ENCODE measurements at places on chromosomes 13 and 19. TPM values are rescaled to one million over a fixed set of nuclear protein-coding genes. Genes with fewer than 3 reads are reported as not detected.

ANKLE1 gene
- 0.12 TPM for total RNA-seq

ACOD1 gene
- total RNA-seq: not detected

CEACAM5 gene
- total RNA-seq: not detected

LILRA2 gene
- 3.3 TPM for total RNA-seq

OBI1 gene
- total RNA-seq: 9.5 TPM

PKN1 gene
- 143 TPM for total RNA-seq

ARL11 gene
- 0.95 TPM for total RNA-seq

NANOS3 gene
- 0.62 TPM for total RNA-seq

F2RL3 gene
- total RNA-seq: 1.00 TPM

TECR gene
- 64.1 TPM for total RNA-seq

YJEFN3 gene
- 4.1 TPM for total RNA-seq

IZUMO1 gene
- total RNA-seq: 0.12 TPM

MCEMP1 gene
- total RNA-seq: not detected

PPM1N gene
- 0.57 TPM for total RNA-seq

HSPB6 gene
- 1,101 TPM for total RNA-seq

MIA gene
- not detected for total RNA-seq

- DNase-seq: no peak
Observed at GRCh38 chr19:7393459-7393858, 44.7 kb downstream of the ARHGEF18 start.

DNA sequence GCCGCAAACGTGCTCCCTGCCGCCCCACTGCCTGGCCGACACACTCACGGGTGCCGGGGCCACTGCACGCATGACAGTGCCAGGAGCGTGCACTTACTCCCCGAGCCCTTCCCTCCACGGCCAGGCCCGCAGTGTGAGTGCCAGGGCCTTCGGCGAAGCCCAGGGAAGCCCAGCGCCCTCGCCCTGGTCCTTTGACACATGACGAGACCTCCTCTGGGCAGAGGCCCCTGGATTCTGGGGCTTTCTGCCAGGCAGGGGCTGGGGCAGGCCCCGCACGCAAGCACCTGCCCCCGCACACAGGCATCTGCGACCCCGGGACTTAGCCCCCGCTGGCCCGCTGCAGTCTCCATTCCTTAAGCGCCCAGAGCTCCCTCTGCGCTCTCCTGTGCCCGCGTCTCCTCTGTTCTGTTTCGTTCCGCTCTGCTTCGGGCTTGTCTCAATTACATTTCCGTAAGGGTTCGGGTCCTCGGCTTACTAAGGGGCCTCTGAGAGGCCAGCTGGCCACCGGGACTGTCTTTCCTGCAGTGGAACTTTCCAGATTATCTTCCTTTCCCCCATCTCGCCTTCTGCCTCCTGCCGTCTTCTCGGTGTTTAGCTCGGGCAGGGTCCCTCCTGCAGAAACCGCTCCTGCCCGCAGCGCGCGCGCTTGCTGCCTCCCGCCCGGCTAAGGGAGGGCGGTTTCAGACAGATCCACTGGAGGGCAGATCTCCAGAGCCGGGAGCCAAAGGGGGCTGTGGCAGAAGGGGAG is 98.8 kb downstream of the ING1 start:
- no peak for DNase-seq

DNA sequence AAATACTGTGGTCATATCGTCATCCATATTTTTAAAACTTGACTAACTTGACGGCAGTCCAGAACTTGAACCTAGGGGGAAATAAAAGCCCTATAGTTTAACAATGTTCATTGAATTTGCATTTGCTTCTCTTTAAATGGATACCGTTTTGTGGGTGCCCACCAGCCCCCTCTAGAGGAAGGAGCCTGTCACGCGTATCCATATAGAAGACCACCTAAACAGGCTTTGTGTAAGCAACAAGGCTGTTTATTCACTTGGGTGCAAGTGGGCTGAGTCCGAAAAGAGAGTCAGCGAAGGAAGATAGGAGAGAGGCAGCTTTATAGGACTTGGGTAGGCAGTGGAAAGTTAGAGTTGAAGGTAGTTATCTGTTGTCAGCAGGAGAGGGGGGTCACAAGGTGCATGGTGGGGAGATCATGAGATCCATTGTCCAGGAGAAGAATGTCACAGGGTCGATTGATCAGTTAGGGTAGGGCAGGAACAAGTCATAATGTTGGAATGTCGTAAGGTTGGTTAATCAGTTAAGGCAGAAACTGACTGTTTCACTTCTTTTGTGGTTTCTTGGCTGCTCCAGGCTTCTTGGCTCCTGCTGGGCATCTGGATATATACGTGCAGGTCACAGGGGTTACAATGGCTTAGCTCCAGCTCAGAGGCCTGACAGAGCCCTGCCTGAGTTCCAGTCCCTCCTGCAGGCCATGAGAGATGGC is 42.5 kb upstream of the ANKRD10 start:
- DNase-seq: no peak

GRCh38 chr19:51572908-51573307 is 1.8 kb downstream of the ZNF175 start:
- no peak for DNase-seq

DNA sequence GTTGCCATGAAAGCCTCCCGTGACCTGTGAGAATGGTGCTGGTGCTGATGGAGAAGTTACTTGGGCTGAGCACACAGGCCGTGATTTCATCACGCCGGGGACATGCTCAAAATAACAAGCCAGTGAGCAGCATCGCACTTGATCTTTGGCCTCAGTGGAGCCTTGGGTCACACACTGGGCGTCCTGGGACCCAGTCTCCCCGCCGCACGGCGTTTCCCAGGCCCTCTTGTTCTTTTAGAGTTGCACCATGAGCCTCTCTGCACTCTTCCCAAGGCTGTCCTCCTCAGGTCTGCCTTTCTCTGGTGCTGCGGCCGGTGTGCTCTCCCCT is 9.5 kb upstream of the NDUFS7 start:
- peak; percentile 42 for DNase-seq

- no peak for DNase-seq
Observed at GRCh38 chr13:40223585-40223984, 442.9 kb downstream of the FOXO1 start.

GRCh38 chr13:112870737-112871287 is 98.2 kb upstream of the MCF2L start:
- no peak for DNase-seq

DNA sequence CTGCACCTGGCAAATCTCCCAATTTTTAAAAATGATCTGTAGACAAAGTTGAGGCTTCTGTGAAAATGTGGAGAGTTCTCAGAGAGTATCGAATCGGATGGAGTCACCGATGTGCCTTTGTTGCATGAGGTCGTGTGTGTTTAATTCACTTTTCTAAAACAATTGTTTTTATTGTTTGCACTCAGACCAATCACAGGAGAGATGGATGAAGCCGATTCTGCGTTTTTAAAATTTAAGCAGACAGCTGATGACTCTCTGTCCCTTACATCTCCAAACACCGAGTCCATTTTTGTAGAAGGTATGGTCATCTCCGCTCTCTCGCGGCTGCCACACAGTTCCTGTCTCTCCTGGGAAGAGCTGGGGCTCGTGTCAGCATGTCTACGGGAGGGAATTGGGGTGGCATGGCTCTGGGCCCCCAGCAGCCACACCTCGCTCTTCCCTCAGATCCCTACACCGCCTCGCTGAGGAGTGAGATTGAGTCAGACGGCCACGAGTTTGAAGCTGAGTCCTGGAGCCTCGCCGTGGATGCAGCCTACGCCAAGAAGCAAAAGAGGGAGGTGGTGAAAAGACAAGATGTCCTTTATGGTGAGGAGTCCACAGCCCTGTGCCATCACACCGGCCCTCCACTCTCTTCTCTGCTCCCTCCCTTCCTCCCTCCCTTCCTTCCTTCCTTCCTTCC is 47.2 kb downstream of the PEX11G start:
- no peak for DNase-seq

DNA sequence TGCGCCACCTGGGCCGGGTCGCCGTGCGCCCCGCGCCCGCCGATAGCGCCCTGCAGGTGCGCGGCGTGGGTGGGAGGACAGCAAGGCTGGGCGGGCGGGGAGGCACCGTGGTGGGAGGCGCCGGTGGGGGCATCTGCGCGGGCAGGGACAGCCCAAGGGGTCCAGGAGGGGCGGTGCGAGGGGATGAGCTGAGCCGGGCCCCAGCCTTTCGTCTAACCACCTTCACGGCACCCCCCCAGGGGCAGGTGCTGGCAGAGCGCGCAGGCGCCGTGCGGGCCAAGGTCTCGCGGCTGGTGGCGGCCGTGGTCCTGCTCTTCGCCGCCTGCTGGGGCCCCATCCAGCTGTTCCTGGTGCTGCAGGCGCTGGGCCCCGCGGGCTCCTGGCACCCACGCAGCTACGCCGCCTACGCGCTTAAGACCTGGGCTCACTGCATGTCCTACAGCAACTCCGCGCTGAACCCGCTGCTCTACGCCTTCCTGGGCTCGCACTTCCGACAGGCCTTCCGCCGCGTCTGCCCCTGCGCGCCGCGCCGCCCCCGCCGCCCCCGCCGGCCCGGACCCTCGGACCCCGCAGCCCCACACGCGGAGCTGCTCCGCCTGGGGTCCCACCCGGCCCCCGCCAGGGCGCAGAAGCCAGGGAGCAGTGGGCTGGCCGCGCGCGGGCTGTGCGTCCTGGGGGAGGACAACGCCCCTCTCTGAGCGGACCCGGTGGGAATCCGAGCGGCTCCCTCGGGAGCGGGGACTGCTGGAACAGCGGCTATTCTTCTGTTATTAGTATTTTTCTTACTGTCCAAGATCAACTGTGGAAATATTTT is 3.1 kb downstream of the KISS1R start:
- DNase-seq: no peak

DNA sequence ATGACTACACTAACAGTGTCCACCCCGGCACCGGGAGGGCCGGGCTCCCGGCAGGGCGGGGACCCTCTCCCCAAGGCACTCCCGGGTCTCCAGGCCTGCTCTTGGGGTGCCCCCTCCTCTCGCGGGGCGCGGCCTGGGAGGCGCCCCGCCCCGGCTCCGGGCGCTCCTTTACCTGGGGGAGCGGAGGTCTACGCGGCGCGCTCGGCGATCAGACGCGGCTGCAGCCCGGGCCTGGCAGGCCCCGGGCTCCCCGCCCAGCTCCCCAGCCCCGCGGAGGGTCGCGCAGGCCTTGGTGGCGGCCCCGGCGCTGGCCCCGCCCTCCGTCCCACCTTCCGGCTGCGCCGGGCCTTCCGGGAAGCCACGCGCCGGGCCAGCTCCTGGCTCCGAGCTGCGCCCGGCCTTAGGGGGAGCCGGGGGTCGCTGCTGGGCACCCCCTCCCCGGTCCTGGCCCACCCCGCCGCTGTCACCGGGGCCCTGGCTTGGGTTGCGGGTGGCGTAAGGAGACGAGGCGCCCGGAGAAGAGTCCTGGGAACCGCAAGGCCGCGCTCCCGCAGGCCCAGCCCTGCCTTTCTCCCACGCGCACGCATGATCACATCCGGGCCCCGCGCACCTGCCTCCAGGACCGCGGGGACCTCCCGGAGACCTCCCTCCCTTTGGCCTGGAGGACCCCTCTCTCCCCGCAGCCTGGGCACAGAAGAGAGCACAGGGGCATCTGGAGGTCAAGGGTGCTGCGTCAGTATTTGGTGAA is at the start of gene C19orf12:
Gene C19orf12 (minus strand): TSS at position 309 of the 748 bp plus-strand sequence. CDS start 6,848 bp downstream, outside the sequence.
- peak; percentile 73 for DNase-seq

DNA sequence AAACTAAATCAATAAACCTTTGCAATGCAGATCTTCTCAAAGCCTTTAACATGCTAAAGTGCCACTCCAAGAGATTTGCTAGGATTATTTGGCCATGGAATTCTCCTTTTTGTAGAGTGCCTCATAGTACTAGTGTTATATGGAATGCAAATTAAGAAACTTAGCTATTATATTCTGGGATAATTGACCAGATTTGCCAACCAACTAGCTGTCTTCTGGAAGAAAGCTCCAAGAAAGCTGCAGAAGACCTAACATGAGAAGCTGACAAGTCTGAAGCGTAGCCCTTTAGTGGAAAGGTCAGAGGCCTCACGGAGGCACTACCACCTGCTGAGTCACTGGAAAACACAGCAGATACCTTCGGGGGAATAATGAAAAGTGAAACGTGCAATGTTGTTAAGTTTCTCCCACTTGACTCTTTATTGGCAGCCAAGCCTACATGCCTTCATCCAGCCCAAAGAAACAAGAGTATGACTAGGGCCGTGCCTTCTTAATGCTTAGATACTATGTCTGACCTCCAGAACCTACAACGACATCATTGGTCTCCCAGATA is 29.8 kb upstream of the KATNAL1 start:
- DNase-seq: no peak

DNA sequence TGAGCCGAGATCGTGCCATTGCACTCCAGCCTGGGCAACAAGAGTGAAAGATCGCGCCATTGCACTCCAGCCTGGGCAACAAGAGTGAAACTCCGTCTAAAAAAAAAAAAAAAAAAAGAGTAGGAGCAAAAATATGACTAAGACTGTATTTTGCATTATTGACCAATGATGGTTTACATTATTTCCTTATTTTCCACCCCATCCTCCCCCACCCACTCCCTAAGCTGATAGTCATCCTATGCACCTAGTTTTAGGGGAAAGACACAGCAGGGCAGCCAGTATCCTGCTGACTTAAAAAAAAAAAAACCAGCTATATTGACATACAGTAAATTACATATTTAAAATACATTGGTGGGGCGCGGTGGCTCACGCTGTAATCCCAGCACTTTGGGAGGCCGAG is 25.1 kb downstream of the VAV1 start:
- no peak for DNase-seq

- DNase-seq: no peak
Observed at GRCh38 chr19:22519152-22519551, 97.0 kb upstream of the ZNF98 start.

- no peak for DNase-seq
Observed at GRCh38 chr19:34711890-34712289, 22.2 kb upstream of the ZNF181 start.

DNA sequence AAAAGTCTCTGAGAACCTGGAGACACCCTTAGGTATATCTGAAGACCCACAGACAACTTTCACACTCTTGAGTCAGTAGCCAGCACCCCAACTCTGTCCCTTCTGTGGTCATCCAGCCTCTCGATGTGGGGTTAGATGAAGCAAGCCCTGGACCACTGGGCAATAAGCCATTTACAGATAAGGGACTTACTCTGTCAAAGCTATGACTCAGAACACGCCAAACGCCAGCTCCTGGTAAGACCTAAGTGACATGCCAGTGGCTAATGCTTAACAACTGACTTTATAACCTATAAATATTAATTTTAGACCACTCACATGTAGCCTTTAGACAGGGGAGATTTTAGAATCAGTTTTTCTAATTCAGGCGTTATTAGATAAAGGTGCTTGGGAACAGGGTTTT is 85.7 kb downstream of the SHISA2 start:
- no peak for DNase-seq

DNA sequence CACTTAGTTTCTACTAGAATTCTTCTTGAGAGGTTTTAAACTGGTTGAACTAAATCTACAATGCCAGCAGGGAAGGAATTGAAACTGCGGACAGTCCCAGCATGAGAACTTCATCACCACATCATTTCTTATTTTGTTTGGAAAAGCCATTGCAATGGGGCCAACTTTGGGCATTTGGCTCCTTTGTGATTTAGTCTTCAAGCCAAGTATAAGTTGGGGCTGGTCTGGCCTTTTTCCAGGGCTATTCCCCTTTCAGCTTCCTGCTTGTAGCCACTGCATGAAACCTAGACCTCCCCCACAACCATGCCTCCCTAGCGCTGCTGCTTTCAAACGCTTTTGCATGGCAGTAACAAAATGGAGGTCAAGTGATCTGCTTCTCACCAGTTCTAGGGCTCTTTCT is 142.3 kb downstream of the RGCC start:
- no peak for DNase-seq

- no peak for DNase-seq
Observed at GRCh38 chr19:15181394-15181793, 19.4 kb downstream of the NOTCH3 start.
